ENCODE measurements at places on chromosomes 12 and 14.
A peak's percentile ranks its signal among the peaks of the same experiment; 100 is the strongest.

DNA sequence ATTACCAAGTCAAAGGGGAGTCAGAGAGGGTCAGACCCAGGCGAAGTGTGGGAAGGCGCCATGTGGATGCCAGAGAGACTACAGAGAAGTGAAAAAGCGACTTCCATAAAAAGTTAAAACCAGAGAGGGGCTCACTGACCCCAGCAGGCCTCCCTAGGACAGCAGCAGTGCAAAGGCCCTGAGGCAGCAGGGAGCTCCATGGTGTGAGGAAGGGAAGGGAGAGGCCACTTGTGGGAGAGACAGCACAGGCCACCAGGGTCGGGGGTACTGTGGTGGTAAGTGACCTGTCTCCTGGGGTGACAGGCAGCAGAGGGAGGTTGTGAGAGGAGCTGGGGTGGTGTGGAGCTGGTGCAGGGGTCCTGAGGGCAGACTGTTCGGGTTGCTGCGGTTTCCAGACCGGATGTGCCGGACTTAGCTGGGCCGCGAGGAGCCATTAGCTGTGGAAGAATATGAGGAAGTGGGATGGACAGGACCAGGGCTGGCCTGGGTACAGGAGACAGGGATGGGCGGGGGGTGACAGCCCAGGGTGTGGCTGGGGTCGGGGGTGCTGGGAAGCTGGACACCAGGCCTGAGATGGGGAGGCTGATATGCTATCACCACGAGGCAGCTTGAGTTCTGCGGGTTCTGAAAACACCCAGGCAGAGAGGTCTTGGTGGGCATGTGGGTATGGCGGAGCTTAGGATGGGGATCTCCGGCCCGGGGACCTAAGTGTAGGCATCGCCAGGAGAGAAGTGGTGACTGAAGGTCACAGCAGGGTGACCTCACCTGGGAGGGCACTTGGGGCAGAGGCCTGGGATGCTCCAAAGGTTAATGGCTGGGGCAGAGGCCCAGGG lies 22.7 kb downstream of the SETD1B start:
- DNase-seq: no peak

DNA sequence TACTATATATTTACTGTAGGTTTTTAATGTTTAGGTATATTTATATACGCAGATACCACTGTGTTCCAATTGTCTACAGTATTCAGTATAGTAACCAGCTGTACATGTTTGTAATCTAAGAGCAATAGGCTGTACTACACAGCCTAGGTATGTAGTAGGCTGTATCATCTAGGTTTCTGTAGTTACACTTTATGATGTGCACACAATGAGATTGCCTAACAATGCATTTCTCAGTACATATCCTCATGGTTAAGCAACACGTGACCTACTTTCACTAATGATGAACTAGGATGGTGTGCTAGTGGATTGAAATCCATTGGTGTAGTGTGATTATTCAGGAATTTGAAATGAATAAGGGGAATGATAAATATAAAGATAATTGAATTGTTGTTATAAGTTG lies 77.7 kb downstream of the ETNK1 start:
- DNase-seq: no peak

GRCh38 chr12:41220931-41221330 lies 32.8 kb downstream of the PDZRN4 start:
- DNase-seq: no peak

GRCh38 chr14:44438221-44438620 lies 68.9 kb downstream of the FSCB start:
- DNase-seq: no peak

- no peak for DNase-seq
Observed at GRCh38 chr12:12810553-12811021, 2.6 kb upstream of the DDX47 start.

DNA sequence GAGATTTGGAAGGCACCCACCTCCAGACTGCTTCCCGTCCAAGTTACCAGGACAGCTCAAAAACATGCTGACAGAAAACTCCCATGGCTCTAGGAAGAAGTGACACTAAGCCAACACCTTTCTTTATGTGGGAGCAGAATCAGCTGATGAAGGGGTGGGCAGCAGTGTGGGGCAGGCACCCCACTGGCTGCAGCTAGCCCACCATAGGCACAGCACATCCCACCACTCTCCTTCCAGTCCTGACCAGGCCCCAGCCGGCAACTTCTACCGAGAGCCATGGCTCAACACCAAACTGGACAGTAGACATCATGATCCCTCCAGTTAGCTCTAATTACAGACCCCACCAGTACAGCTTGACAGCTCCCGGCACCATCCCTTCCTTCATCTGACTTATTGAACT lies 45.0 kb downstream of the SH2B3 start:
- DNase-seq: no peak

DNA sequence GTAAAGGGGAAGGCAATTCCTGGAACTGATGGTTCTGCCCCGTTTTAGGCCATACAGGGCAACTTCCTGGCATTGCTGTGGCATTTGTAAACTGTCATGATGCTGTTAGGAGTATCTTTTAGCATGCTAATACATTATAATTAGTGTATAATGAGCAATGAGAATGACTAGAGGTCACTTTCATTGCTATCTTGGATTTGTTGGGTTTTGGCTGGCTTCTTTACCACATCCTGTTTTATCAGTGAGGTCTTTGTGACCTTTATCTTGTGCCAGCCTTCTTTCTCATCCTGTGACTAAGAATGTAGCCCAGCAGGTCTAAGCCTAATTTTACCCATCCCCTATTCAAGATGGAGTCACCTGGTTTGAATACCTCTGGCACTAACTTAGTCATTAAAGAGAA lies 51.2 kb downstream of the TESPA1 start:
- peak; percentile 30 for DNase-seq

- no peak for DNase-seq
Observed at GRCh38 chr12:58458102-58458501, 462.2 kb downstream of the LRIG3 start.

GRCh38 chr12:40241741-40242140 lies 16.9 kb downstream of the LRRK2 start:
- no peak for DNase-seq

DNA sequence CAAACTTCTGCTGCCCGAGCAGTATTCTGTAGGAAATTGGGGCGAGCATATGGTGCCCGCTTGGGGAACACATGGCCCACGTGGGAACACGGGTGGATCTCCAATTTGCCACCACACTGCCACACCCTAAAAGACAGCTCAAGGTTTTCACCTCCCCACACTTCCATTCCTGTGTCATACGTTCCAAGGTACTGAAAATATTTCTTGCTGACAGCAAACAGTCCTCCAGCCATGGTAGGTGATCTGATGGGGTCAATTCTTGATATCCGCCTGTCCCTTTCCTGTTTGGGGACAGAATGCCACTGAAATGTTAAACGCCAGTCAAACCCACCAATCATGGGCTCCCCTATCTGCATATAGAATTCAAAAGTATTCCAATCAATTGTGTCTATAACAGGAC lies 1.2 kb downstream of the GALNT4 start:
- DNase-seq: no peak

DNA sequence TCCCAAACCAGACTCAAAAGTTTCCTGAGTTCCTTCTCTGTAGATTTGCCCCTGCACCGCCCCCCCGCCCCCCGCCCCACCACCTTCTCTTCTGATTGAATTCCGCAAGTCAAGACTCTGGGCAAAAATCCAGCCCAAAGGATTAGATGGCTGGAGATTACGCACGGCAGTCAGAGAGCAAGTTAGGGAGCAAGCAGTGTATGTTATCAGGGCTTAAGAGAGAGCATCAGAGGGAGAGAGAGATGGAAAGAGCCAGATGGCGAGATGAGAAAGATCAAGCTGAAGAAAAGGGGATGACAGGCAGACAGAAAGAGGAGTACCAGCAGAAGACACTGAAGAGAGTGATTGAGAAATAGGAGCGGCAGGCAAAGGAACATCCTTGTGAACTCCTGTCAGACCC lies 13.9 kb upstream of the ANKRD33 start:
- no peak for DNase-seq

- DNase-seq: no peak
Observed at GRCh38 chr12:12685305-12685704, 10.7 kb downstream of the GPR19 start.

DNA sequence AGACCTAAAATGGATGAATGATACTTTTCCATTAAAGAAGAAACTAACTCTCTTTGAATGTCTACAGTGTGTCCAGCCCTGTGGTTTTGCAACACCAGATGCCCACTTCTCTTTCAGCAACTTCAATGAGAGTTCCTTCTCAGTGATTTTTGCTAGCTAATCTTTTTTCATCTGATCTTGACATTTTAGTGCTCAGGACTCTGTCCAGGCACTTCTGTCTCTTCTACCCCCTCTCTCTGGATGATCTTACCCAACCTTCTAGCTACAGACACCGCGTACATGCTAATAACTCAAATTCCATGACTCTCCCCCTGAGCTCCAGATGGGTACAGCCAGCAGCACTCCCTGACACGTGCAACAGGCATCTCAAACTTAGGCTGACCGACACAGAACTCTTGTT lies 161.1 kb upstream of the FOXN3 start:
- no peak for DNase-seq

DNA sequence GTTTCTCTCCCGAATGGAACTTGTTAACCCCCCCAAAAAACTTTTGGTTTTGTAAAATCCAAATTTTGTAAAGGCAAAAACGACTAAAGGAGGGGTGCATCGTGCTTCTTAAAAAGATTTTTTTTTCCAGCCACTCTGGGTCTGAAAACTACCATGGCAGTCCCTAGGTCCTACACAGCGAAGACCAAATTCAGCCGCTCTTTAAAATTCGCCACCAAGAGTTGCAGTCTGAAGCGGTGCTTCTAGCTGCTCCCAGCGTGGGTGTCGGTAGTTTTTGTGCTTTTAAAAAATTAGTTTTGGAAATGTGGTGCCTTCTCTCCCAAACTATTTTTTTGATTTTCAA lies 873 bp upstream of the GSC start:
- no peak for DNase-seq

DNA sequence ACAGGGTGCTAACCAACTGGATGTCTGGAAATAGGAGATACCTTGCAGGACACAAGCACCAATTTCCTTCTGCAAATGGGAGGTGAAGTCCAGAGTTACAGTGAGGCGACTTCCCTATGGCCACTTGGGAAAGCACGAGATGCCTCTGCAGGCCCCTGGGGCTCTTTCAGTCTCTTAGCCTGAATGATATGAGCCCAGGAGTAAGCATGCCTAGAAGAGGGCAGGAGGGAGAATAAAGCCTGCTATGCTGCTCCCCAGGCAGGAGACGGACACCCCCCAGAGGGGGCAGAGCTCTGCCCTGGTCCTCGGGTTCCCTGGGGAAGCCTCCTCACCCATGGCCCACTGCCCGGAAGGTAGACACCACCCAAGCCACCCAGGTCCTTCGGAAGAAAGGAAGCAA lies 105.1 kb downstream of the GCH1 start:
- no peak for DNase-seq

GRCh38 chr12:27573972-27574371 lies 50.0 kb downstream of the PPFIBP1 start:
- DNase-seq: no peak

DNA sequence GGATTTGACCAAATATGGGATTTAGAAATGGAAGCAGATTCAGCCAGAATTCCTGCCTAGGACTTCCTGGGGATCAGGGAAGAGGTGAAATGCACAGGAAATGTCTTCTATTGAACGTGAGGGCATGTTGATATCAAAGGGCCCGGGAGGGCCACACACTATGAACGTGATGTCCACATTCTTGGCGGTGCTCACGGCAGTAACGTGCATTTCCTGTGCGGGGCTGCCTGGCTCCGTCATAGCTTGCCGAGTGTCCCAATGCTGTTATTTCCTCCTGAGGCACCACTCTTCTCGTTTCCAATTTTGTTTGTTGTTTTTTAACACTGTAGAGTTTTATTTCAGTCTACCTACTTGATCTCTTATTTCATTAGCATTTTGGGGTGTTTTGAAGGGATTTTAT lies 67.3 kb downstream of the ZNF664 start:
- no peak for DNase-seq

- no peak for DNase-seq
Observed at GRCh38 chr14:58639842-58640484, 2.2 kb downstream of the DACT1 start.

DNA sequence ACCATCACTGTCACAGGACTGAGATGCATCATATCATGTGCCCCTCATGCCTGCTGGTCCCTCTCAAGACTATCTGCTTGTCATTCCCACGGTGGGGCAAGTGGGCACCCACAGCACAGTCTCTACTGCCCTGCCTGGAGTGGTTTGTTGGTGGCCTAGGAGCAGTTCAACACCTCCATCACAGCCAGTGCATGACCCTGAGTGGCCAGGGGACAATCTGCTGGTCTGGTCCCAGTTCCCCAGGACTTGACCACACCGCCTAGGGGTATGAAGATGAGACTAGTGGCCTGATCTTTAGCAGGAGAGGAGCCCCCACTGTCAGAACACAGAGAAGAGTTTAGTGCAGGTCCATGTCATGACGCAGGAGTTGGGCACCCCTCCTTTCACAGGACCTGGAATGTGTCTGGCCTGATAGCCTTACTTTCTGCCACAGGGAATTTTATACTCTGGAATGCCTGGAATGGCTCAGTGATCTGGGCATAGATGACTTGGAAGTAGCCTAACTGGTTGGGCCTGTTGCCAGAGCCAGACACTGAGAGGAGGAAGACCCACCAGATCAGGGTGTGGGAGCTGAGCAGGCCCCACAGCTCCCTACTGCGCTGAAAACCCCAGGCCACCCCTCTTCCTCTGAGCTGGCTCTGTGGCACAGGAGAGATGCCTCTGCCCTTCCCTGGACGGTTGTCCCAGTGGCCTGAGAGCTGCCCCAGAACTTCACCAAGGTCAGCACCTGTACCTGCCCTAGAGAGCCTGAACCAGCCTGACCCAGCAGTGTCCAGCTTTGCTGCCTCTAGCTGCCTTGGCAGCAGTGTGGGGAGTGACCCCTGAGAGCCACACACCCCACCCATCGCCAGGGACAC lies 83.3 kb downstream of the PUS7L start:
- no peak for DNase-seq

GRCh38 chr12:121925358-121925695 lies 6.9 kb downstream of the CFAP251 start:
- DNase-seq: no peak

- DNase-seq: no peak
Observed at GRCh38 chr12:84727961-84728360, 184.6 kb downstream of the SLC6A15 start.

DNA sequence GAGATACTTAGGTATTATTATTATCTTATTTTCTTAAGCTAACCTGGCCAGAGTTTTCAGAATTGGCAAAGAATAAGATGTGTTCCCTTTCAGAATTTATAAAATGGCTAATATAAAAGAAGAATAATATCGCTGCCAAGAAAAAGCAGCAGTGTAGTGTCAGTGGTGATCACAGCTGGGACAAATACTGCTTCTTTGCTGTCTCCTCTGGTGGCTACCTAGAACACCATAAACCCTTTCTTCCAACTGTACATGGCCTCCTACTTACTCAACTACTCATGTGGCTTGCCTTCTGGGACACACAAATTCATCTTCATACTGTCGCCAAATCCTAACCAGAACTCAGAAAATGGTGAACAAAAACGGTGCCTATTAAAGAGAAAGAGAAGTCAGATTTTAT lies 72.7 kb downstream of the MED13L start:
- no peak for DNase-seq

- no peak for DNase-seq
Observed at GRCh38 chr12:117564881-117565280, 203.5 kb upstream of the NOS1 start.

All from CD4-positive, alpha-beta T cell treated with Interleukin-17A for 1 hour (primary cell).